ENCODE measurements at places on chromosomes 5 and 9.

DNA sequence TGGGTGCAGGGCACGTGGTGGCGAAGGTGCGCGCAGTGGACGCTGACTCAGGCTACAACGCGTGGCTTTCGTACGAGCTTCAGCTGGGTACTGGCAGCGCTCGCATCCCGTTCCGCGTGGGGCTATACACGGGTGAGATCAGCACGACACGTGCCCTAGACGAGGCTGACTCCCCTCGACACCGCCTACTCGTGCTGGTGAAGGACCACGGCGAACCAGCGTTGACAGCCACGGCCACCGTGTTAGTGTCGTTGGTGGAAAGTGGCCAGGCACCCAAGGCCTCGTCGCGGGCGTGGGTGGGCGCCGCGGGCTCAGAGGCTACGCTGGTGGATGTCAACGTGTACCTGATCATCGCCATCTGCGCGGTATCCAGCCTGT, 2.1 kb downstream of the PCDHA2 start:
- DNase-seq = no peak

GRCh38 chr9:98576354-98576753, 132.4 kb downstream of the GABBR2 start:
- DNase-seq = no peak

- no peak for DNase-seq
Measured at GRCh38 chr9:89807682-89808075, 202.9 kb downstream of the GADD45G start.

- DNase-seq = no peak
Measured at GRCh38 chr5:54552446-54552845, 34.9 kb downstream of the SNX18 start.

GRCh38 chr9:136667214-136667939, 4.7 kb downstream of the EGFL7 start:
- DNase-seq = no peak

DNA sequence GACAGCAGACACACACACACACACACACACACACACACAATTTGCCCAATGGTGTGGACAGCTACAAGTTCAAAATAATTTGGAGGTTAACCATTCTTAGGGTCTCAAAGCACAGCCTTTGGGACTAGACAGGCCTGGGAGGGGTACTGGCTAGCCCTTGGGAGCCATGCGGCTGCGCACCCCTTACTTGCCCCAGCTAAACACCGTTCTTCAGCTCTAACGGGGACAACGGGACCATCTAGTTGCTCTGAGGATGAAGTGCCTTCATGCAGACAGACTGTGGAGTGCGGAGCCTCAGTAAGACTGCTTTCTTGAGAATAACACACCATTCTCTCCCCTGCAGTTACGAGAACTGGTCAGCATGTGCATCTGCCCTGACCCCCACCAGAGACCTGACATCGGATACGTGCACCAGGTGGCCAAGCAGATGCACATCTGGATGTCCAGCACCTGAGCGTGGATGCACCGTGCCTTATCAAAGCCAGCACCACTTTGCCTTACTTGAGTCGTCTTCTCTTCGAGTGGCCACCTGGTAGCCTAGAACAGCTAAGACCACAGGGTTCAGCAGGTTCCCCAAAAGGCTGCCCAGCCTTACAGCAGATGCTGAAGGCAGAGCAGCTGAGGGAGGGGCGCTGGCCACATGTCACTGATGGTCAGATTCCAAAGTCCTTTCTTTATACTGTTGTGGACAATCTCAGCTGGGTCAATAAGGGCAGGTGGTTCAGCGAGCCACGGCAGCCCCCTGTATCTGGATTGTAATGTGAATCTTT, 64.6 kb downstream of the PSMB7 start:
- DNase-seq = no peak

- no peak for DNase-seq
Measured at GRCh38 chr5:134175921-134176510, 734 bp downstream of the SKP1 start.

DNA sequence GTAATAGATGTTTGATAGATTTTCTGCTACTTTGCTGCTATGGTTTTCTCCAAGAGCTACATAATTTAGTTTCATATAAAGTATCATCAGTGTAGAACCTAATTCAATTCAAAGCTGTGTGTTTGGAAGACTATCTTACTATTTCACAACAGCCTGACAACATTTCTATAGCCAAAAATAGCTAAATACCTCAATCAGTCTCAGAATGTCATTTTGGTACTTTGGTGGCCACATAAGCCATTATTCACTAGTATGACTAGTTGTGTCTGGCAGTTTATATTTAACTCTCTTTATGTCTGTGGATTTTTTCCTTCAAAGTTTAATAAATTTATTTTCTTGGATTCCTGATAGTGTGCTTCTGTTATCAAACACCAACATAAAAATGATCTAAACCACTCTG, 35.1 kb upstream of the CCDC152 start:
- DNase-seq = no peak

DNA sequence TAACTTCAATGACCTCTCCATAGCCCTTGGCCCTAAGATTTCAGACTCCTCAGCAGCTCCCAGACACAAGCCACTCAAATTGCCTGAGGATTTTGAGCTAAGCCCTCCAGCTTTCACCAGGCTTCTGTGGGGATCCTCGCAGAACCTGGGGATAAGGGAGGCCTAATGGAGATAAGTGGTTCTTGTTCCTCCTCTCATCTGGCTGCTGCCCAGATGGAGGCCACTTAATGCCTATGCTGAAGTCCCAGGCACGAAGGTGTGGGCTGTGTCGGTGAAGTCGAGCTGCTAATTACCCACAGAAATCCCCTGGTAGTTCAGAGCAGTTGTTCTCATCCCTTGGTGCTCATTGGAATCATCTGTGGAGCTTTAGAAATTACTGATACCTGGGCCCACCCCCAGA, 10.3 kb upstream of the FAT2 start:
- no peak for DNase-seq

GRCh38 chr9:33469891-33470290, 3.8 kb downstream of the NOL6 start:
- no peak for DNase-seq

DNA sequence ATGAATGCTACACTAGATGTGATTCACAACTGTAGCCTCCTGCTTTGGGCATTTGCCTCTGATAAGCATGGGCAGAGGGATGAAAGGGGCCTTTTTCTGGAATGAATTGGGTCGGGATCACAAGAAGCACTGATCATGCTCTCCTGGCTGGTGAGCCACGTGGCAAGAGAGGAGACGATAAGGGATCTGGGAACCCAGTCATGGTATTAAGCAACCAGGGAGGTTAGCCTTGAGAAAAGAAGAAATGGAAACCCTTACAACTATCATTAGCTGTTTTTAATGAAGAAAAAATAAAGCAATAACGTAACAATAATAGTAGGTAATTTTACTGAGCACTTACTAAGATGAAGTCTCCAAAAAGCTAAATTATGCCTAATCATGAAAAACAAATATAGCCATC, 50.0 kb upstream of the RAI14 start:
- no peak for DNase-seq

- no peak for DNase-seq
Measured at GRCh38 chr5:53614376-53614885, 54.0 kb downstream of the NDUFS4 start.

- DNase-seq = peak; percentile 75
Measured at GRCh38 chr5:373710-374602, 52.4 kb downstream of the AHRR start.

DNA sequence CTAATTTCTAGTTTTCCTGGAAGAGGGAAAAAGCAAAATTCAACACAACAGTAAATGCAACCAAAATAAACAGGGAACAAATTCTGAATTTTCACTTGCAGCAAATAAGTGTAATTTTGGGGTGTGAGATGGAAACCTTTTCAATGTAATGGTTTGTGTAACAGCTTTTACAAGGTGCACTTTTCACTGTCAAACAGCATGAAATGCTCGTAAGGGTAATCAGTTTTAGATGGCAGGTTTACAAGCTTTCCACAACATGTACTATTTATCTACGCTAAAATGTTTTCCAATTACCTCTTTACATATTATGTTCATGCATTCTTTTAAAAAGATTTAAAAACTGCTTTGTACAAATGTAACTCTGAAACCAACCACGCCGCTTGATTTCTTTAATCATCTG, 115.3 kb downstream of the RFX3 start:
- DNase-seq = no peak

- no peak for DNase-seq
Measured at GRCh38 chr9:101226803-101227202, 158.0 kb downstream of the BAAT start.

GRCh38 chr5:69335341-69335935, 2.8 kb upstream of the CCDC125 start:
- DNase-seq = no peak

- no peak for DNase-seq
Measured at GRCh38 chr9:2919347-2919746, 75.5 kb upstream of the PUM3 start.

DNA sequence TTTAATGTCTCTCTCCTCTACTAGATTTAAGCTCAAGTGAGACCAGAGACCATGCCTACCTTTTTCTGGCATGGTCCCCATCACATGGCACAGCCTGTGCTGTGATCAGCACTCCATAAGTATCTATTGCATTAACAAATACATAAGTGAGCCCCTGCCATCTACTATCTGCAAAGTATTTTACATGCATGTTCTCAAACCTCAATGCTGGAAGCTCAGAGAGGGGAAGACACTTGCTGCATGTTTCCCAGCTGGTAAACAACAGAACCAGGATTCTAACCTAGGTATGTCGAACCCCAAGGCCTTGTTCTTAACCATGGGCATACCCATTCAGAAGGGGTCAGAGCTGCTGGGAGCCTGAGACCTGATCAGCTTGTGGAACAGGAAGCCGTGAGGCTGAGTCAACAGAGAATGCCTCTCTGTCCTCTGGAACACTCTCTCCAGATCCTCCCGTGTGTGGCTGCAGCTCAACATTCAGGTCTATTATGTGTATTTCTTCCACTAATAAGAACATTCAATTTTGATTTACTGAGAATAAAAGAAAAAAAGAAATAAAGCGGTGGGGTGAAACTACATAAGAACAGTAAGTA, 232.5 kb upstream of the MSX2 start:
- no peak for DNase-seq

GRCh38 chr5:132501629-132501956, 11.0 kb upstream of the IRF1 start:
- DNase-seq = no peak

DNA sequence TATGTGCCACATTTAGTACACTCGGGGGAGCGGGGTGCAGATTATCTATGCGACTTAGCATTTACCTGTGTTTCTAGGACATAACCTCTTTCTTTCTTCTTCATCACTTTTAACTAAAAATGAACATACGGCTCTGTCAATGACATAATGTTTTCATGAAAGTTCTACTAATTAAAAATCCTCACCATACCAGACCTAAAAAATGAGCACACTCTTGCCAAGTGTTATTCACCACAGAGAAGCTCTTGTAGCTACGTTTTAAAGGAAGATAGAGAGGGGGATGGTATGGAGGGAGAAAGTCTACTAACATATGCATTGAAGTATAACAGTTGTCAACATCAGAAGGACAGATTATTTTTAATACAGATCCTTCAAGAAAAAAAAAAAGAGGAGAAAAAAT, 1.6 kb downstream of the CDH10 start:
- no peak for DNase-seq

DNA sequence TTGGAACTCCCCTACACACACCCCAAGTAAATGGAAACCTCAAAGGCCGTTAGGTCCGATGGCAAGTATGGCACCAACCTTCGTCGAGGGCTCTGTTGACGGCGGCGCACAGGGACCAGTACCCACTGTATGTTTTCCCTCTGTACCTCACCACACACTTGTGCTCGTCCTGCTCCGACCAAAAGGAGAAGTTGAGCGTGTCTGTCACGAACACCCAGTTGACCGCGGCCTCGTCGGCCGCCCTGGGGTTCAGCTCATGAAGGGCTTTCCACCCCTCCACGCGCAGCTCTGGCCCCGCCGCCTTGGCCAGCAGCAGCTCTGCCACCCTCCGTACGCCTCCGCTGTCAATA, 24.0 kb downstream of the HNRNPK start:
- no peak for DNase-seq

GRCh38 chr5:180467989-180468731, 26.0 kb upstream of the CNOT6 start:
- no peak for DNase-seq

GRCh38 chr5:166618526-166618925, 1672.9 kb upstream of the WWC1 start:
- no peak for DNase-seq

GRCh38 chr5:39178171-39178570, 41.2 kb downstream of the FYB1 start:
- DNase-seq = no peak

- DNase-seq = no peak
Measured at GRCh38 chr5:111930449-111930848, 173.5 kb upstream of the NREP start.

- no peak for DNase-seq
Measured at GRCh38 chr9:97316904-97317303, 9.4 kb downstream of the CCDC180 start.

DNA sequence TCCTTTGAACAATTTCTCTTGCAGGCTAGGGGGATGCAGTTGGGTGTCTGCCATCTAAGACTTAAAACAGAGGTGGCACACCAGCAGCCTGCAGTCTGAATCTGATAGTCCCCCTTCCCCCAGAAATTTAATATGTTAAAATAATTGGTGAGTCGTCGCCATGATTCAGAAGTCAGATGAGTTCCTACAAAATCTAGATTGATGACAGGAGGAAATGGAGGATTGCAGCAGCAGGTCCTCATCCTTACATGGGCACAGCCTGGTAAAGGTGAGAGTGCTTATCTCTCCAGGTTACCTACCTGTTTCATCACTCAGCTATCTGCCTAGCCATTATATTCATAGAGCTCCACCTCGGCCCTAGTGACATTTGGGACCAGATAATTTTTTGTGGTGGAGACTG, 112.3 kb downstream of the PCSK1 start:
- DNase-seq = no peak

- DNase-seq = no peak
Measured at GRCh38 chr5:43215073-43215631, 23.1 kb downstream of the NIM1K start.

GRCh38 chr9:121819428-121820231, 168.2 kb downstream of the DAB2IP start:
- DNase-seq = peak; percentile 72

- DNase-seq = no peak
Measured at GRCh38 chr5:78640662-78641474, 7.7 kb downstream of the LHFPL2 start.

DNA sequence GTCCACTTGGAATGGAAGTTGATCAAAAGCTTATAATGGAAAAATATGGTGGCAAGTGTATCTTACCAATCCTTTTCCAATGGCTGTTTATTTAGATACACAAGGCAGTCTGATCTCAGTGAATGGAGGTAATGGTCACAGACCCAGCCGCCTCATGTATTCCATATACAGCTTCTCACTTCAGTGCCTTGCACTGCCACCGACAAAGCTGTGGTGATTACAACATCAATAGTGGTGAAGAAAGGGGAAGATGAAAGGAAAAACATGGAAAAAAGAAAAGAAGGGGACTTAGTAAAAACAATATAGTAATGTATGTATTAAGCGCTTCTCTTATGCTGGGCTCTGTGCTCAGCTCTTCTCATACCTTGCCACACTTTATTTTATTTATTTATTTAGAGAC, 297.3 kb upstream of the RASA1 start:
- DNase-seq = no peak

GRCh38 chr5:21817668-21818369, 1035.3 kb downstream of the CDH12 start:
- no peak for DNase-seq

Data from vagina (tissue), 2 donors.